ENCODE measurements at places on chromosomes 2 and 18.

DNA sequence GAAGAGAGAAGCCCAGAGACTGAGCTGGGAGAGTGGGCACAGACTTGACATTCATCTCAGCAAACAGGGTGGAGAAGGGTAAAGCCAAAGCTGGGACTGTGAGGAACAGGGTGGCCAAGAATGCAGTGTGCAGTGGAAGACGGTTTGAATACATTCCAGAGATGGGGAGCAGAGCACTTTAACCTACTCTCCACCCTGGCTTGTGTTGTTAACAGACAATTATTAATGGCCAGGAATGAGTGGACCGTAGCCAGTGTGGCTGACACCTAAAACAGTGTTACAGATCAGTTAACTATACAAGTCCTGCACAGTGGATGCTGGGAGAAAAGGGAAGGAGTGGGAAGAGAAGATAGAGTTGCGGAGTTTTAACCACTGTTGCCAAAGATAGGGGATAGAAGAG, 7.4 kb upstream of the NAB1 start:
- DNase-seq: no peak

- no peak for DNase-seq
Measured at GRCh38 chr2:30113617-30114293, 33.1 kb upstream of the YPEL5 start.

DNA sequence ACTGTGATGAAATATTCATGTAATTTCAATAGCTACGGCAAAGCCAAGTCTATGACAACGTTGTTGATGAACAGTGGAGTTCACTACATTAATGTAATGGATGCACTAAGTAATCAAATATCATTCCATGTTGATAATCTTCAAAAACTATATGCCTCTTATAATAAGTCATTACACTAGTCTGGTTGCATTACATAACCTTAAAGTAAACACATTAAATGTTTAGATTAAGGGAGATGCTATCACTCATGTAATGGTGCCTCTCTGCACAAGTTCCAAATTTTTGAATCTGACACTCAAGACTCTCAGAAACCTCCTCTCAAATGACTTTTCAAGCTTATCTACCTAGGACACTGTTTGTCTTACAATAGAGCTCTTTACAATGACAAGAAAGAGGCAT, 35.4 kb downstream of the PIEZO2 start:
- no peak for DNase-seq

GRCh38 chr2:172555272-172555521, 693 bp upstream of the PDK1 start:
- DNase-seq: no peak

- DNase-seq: no peak
Measured at GRCh38 chr18:68721681-68722583, 7.0 kb upstream of the TMX3 start.

GRCh38 chr2:110103061-110103961, 12.3 kb downstream of the MALL start:
- DNase-seq: no peak

Measured in activated CD8-positive, alpha-beta memory T cell treated with anti-CD3 and anti-CD28 coated beads, Interleukin-2, amount 50 U/mL, for 4 hours (primary cell).